ENCODE measurements at places on chromosomes 2 and 18. TPM values are rescaled to one million over a fixed set of nuclear protein-coding genes. Genes with fewer than 3 reads are reported as not detected.

- no peak for DNase-seq
- no peak overlapping the region for H3K4me3 ChIP-seq
- H3K27ac ChIP-seq, result no peak overlapping the region
- no peaks in the 10 kb centered on the region for H3K36me3 ChIP-seq
- peaks cover 21% of the 10 kb centered on the region for H3K4me1 ChIP-seq
- no peaks in the 10 kb centered on the region for H3K27me3 ChIP-seq
Measured at GRCh38 chr2:3563521-3563976, 5.4 kb upstream of the RNASEH1 start.

Gene CCDC68
- not detected for total RNA-seq

GRCh38 chr2:170468557-170468956, 246.6 kb upstream of the SP5 start:
- H3K27ac ChIP-seq, result no peak overlapping the region
- no peak overlapping the region for H3K4me3 ChIP-seq
- no peak for DNase-seq

DNA sequence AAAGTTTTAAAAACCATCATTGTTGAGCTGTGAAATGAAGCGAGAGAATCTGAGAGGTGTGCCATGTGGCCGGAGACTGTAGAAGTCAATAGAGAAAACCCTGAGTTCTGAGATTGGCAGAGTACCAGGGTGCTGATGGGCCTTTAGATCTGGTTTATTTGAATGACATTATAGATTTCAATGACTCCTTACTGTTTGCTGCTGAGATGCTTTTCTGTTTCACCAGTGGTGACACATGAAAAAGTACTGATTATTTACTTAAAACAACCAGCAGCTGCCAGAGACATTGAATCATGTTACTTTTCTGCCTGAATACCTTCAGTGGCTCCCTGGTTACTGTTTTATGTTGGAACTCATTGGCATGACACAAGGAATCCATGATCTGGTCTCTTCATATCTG, 602.7 kb upstream of the ZNF804A start:
- H3K27me3 ChIP-seq, result no peaks in the 10 kb centered on the region
- no peaks in the 10 kb centered on the region for H3K36me3 ChIP-seq
- no peak overlapping the region for H3K4me3 ChIP-seq

Gene TTR
- not detected for total RNA-seq

- H3K27me3 ChIP-seq, result 0 out of 2 replicates have a peak, but pooled peaks cover 6% of the 10 kb centered on the region
- H3K4me3 ChIP-seq, result no peak within 1 kb of the TSS
- DNase-seq, result no peak
Measured at GRCh38 chr2:102141970-102142828, at the start of gene IL1R1. TSS of gene IL1R1 (plus strand) at chr2:102142746. CDS start at chr2:102157725, 14,979 bp downstream.

DNA sequence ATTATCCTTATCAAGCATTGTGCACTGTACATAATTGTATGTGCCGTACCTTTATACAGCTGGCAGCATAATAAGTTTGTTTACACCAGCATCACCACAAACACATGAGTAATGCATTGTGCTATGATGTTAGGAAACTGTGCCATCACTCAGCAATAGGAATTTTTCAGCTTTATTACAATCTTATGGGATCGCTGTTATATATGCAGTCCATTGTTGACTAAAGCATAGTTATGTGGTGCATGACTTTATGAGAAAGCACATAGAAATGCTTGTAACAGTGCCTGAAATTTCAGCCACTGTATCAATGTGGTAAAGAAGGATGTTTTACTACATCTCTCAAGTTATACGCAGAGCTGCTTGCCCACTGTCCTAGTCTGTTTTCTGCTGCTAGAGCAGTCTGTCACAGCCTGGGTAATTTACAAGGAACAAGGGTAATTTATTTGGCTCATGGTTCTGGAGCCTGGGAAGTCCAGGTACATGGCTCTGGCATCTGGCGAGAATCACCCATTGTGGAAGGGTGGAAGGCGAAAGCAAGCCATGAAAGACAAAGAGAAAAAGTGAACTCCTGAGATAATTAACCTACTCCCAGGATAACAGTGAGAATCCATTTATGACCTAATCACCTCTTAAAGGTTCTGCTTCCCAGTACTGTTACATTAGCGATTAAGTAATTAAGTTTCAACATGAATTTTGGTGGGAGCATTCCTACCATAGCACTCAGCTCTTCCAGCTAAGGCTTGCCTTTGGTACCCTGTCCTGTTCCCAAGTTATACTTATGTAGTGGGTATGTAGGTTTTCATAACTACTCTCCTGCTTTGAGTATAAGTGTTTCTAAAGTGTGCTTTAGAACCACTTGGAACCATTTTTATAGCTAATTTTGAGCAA, 4.6 kb downstream of the MAP3K20 start:
- no peak overlapping the region for H3K27ac ChIP-seq
- peaks cover 3% of the 10 kb centered on the region for H3K27me3 ChIP-seq
- no peaks in the 10 kb centered on the region for H3K36me3 ChIP-seq
- no peak overlapping the region for H3K4me3 ChIP-seq
- DNase-seq, result no peak

Gene GPR45
- total RNA-seq, result not detected

DNA sequence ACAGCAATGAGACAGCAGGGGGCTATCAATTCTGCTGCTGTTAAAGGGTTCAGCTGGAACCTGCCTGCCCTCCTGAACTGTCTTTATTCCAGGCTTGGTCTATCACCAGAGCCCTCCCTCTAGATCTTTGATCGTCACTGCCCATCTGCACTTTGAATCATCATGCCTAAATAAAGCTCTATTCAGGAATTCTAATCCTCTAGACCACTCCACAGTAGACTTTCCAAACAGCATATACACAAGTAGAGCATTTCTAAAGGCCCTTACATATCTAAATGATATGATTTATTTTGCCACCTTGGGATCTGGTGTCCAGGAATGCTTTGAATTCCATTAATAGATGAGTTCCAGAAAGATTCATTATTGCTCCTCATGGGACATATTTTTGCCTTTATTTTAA, 542.1 kb upstream of the SYT4 start:
- no peaks in the 10 kb centered on the region for H3K36me3 ChIP-seq
- no peak for DNase-seq
- H3K27ac ChIP-seq, result no peak overlapping the region
- H3K4me3 ChIP-seq, result no peak overlapping the region
- H3K27me3 ChIP-seq, result no peaks in the 10 kb centered on the region
- H3K4me1 ChIP-seq, result no peaks in the 10 kb centered on the region

- H3K27ac ChIP-seq, result no peak overlapping the region
- no peaks in the 10 kb centered on the region for H3K4me1 ChIP-seq
- no peak for DNase-seq
- no peaks in the 10 kb centered on the region for H3K27me3 ChIP-seq
- no peak overlapping the region for H3K4me3 ChIP-seq
- H3K36me3 ChIP-seq, result no peaks in the 10 kb centered on the region
Measured at GRCh38 chr2:234733093-234733489, 218.7 kb upstream of the SH3BP4 start.

DNA sequence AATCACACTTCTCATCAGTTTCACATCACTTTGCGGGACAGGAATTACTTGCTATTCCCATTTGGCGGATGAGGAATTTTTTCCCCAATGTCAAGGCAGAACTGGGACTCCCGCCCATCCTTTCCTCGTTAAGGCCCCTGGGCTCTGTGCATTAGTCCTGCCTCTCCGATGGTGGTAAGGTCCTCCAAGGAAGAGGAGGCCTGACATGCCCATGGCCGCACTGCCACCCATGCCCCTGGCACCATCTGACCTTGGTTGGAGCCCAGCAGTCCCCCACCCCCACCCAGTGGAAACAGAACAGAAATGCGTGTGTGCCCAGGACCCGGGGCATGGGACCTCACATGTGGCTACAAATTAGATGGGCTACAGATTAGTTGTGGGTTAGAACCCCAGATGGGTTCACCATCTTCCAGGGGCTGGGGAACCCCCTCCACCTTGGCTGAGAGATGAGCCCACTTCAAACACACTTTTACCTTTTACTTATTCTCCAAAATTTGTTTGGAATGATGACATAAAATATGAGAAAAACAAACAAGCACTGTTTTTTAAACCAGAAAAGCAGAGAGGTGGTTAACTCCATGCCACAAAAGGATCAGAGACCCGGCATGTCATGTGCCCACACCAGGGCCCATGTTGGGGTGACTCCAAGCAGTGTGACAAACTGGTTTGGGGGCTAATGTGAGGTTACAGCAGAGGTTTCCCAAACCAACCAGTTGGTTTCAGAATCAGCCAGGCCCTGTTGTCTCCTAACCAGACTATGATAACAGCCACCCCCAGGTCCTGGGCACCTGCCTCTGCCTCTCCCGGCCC, 11.0 kb upstream of the DUSP2 start:
- H3K27me3 ChIP-seq, result peaks cover 3% of the 10 kb centered on the region
- no peaks in the 10 kb centered on the region for H3K36me3 ChIP-seq
- no peak for DNase-seq

GRCh38 chr2:15737314-15738224, 145.9 kb downstream of the DDX1 start:
- DNase-seq, result no peak
- no peaks in the 10 kb centered on the region for H3K27me3 ChIP-seq
- peaks cover 50% of the 10 kb centered on the region for H3K4me1 ChIP-seq
- H3K27ac ChIP-seq, result no peak overlapping the region

- no peak overlapping the region for H3K4me3 ChIP-seq
- H3K36me3 ChIP-seq, result no peaks in the 10 kb centered on the region
- DNase-seq, result no peak
- H3K27me3 ChIP-seq, result no peaks in the 10 kb centered on the region
- no peak overlapping the region for H3K27ac ChIP-seq
Measured at GRCh38 chr2:42099438-42100173, 51.8 kb downstream of the PKDCC start.

Gene DYNC1I2
- 36.5 TPM for total RNA-seq

DNA sequence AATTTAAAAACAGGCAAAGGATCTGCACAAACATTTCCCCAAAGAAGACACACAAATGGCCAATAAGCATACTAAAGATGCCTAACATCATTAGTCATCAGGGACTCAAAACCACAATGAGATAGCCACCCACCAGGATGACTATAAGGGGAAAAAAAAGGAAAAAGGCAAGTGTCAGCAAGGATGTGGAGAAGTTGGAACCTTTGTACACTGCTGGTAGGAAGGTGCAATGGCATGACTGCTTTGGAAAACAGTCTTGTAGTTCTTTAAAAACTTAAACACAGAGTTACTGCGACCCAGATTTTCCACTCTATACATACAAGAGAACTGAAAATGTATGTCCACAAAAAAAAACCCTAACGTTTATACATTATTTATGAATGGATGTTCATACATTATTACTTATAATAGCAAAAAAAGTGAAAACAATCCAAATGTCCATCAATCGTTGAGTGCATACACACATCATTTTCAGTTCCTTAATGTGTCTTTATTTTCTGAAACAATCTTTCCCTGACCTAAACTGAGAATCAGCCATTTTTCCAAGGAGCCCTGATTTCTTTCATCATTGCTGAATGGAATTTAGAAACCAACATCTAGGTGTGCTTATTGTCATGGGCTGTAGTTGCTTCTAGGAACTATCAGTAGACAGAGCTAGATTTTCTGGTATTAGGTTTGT, 64.7 kb upstream of the TLK1 start:
- H3K27me3 ChIP-seq, result no peaks in the 10 kb centered on the region
- no peaks in the 10 kb centered on the region for H3K4me1 ChIP-seq
- DNase-seq, result no peak
- H3K27ac ChIP-seq, result no peak overlapping the region
- H3K4me3 ChIP-seq, result no peak overlapping the region
- H3K36me3 ChIP-seq, result no peaks in the 10 kb centered on the region

- no peaks in the 10 kb centered on the region for H3K36me3 ChIP-seq
- no peak for DNase-seq
- H3K27ac ChIP-seq, result no peak overlapping the region
- no peak overlapping the region for H3K4me3 ChIP-seq
- H3K27me3 ChIP-seq, result no peaks in the 10 kb centered on the region
- H3K4me1 ChIP-seq, result no peaks in the 10 kb centered on the region
Measured at GRCh38 chr2:159126432-159127022, 158.1 kb downstream of the TANC1 start.

DNA sequence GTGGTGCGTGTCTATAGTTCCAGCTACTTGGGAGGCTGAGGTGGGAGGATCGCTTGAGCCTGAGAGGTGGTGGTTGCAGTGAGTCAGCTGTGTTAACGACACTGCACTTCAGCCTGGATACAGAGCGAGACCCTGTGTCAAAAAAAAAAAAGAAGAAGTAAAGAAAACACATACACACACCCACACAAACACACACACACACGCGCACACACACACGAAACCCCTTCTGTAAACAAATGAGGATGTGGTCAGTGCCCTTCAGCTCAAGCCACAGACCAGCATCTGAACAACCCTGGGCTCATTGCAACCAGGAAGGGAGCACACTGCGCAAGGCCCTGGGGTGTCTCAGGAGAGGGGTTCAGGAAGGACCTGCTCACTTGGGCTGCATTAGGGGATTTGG, 47.9 kb upstream of the KCNF1 start:
- H3K27ac ChIP-seq, result no peak overlapping the region
- no peak for DNase-seq
- no peak overlapping the region for H3K4me3 ChIP-seq
- H3K4me1 ChIP-seq, result no peaks in the 10 kb centered on the region
- H3K36me3 ChIP-seq, result no peaks in the 10 kb centered on the region
- H3K27me3 ChIP-seq, result no peaks in the 10 kb centered on the region

Gene CD226
- 6.4 TPM for total RNA-seq

- H3K27me3 ChIP-seq, result no peaks in the 10 kb centered on the region
- H3K27ac ChIP-seq, result peak overlapping the region; percentile 84
- no peak overlapping the region for H3K4me3 ChIP-seq
- peaks cover 27% of the 10 kb centered on the region for H3K4me1 ChIP-seq
- no peaks in the 10 kb centered on the region for H3K36me3 ChIP-seq
Measured at GRCh38 chr18:63322908-63323634, 3.5 kb upstream of the BCL2 start.

GRCh38 chr18:36135264-36135663, 5.6 kb downstream of the ELP2 start:
- no peak for DNase-seq
- peaks cover 41% of the 10 kb centered on the region for H3K36me3 ChIP-seq
- H3K4me1 ChIP-seq, result peaks cover 30% of the 10 kb centered on the region

- H3K4me3 ChIP-seq, result no peak overlapping the region
- H3K36me3 ChIP-seq, result no peaks in the 10 kb centered on the region
- no peaks in the 10 kb centered on the region for H3K27me3 ChIP-seq
Measured at GRCh38 chr18:55085557-55086285, 126.5 kb upstream of the CCDC68 start.

- no peak for DNase-seq
- peaks cover 12% of the 10 kb centered on the region for H3K36me3 ChIP-seq
- no peak overlapping the region for H3K4me3 ChIP-seq
- H3K27ac ChIP-seq, result no peak overlapping the region
- no peaks in the 10 kb centered on the region for H3K27me3 ChIP-seq
Measured at GRCh38 chr18:46859855-46860254, 57.5 kb downstream of the PIAS2 start.

GRCh38 chr2:6929196-6929819, 12.1 kb downstream of the RNF144A start:
- DNase-seq, result no peak
- no peaks in the 10 kb centered on the region for H3K36me3 ChIP-seq
- no peak overlapping the region for H3K27ac ChIP-seq
- no peaks in the 10 kb centered on the region for H3K27me3 ChIP-seq
- H3K4me3 ChIP-seq, result no peak overlapping the region
